Hindlimb muscle (tissue), 1 donor: ENCODE measurements at places on chromosomes 1 and 21. TPM values are rescaled to one million over a fixed set of nuclear protein-coding genes. Genes with fewer than 3 reads are reported as not detected.

Gene FMN2
- polyA plus RNA-seq = 0.23 TPM

DNA sequence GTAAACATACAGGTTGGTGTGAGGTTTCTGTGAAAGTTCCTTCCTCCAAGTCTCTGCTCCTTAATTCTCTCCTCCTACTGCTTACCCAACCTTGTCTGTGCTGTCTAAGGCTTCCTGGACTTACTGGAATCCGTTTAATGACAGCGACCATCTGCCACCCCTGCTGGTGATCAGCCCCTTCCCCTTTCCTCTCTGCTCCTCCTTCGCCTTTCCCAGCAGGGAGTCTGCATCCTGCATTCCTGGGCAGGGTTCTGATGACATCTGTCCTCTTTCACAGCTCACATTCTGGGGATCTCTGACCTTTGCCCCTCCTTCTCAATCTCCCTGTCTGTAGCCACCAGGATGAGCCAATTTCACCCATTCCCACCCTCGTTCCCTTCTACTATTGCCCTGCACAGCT, 66.5 kb downstream of the KIRREL1 start:
- DNase-seq = no peak

- no peak for DNase-seq
Observed at GRCh38 chr1:197144570-197145325, 1.7 kb downstream of the ASPM start.

DNA sequence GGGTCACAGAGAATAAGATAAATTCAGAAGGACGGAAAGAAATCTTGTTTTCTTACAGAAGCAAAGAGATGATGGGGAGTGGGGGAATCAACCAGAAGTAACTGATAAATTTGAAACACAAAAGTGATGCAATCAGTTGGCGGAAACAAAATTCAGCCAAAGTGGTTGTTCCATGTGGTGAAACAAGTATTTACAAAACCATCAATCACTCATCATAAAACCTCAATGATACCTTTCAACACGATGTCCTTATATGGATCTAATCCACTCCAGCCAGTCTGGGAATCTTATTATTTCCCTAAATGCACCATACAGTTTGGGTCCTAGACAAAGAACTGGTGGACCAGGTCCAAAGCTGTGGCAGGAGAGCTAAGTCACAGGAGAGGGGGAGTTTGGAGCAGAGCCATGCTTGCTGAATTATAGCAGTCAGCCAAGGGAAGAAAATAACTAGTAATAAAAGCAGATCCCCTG, 303.8 kb upstream of the LRRC7 start:
- DNase-seq = no peak

DNA sequence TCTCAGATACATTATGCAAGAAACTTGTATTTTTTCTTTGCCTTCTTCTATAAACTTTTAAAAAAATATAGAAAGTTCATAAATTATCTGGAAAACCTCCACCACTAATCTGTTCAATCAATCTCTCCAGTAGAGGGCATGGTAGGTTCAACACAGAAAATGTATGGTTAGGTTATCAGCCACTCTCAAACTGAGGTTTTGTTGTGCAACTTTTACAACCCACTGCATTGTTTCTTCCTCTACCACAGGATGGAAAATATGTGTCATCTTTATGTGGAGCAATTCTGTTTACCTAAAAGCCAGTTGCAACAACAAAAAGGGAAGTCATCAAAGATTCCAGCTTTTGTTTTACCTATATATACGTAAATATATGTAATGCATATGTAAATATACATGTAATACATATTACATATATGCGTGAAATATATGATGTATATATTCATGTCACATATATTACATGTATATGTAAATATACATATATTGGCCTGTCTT, 3.0 kb upstream of the RGS2 start:
- DNase-seq = peak; percentile 38

GRCh38 chr1:155126556-155127104, 1.0 kb upstream of the EFNA1 start:
- no peak for DNase-seq

DNA sequence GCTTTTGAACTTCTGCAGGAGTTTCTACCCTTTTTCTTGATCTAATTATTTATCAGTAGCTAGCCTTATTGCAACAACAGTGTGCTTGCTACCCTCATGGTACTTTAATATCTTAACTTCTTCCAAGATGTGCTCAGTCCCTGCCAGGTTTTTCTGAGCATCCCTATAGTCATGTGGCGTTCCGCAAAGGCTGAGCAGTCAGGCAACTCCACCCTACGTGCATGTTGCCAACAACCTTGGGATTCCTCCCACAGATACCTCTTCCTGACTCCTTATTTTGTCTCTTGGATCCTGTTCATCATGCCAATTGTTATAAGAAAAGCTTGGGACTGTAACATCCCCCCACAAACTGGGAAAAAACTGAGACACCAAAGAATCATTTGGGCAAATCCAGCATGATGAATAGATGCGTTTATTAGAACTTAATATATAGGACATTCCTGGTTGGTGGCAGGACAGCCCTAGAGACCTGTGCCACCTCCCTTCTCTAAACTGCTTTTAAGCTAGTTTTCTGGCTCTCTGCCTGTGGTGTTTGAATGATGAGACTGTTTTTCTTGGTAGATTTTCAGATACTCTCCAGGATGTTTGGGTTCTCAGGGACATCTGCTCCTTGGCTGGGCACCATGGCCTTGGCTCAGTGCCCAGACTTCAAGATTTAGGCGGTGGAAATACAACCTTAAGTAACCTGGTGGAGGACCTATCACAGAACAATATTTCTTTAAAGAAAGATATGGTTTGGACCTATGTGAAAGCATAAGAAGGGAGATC, 27.1 kb upstream of the KCTD3 start:
- no peak for DNase-seq
